ENCODE measurements at places on chromosomes 3 and 15.

DNA sequence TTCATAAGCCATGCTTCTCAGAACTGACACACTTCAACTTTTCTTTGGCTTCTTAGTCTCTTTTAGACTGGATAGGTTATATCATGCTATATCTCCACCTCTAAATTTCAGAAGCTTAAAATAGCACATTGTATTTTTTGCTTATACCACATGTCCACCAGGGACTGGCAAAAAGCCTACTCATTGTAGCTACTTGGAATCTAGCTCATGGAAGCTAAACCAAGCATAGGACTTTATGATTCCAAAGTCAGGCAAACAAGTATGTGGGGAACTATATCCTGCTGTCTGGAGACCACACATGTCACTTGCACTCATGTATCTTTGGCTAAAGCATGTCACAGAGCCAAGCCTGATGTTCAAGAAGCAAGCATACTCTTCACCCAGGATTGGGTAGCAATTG, 245.0 kb upstream of the RASGRP1 start:
- no peak for DNase-seq

- DNase-seq, result peak; percentile 90
These were observed 155.7 kb downstream of the EEFSEC start for GRCh38 chr3:128309026-128309425.

GRCh38 chr15:69731081-69731330, 278.4 kb downstream of the RPLP1 start:
- DNase-seq, result no peak

GRCh38 chr15:24899367-24899766, 55.4 kb upstream of the SNRPN start:
- DNase-seq, result no peak

GRCh38 chr3:12838179-12838965, 3.0 kb downstream of the RPL32 start:
- no peak for DNase-seq

GRCh38 chr3:190780524-190780923, 82.0 kb downstream of the GMNC start:
- DNase-seq, result no peak

DNA sequence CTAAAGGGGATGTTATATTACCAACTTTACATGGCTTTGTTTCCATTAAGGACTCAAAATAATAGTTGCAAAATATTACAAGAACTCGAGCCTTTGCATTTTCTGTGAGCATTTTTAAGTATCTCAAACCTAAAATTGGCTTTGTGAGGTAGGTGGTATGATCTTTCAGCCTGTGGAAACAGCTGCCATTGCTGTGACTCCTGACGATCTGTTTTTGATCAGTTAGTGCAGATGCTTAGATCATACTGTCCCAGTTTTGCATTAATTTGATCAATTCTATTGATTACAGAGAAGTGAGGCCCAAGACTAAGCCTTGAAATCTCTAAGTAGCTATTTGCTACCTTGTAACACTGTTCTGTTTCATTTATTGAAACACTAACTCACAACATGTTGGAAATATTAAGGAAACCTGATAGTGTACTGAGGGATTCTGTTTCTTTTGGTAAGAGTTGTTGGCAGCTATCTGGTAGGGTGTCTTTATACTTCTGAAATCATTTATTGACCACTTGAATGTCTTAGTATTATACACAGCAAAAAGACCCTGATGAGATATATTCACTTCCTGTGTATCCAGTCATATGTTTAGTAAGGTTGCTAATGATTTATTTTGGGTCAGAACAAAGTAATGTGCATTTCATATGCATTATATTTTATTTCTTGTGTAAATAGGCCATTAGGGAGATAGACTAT, 14.8 kb downstream of the SKIL start:
- DNase-seq, result peak; percentile 41

DNA sequence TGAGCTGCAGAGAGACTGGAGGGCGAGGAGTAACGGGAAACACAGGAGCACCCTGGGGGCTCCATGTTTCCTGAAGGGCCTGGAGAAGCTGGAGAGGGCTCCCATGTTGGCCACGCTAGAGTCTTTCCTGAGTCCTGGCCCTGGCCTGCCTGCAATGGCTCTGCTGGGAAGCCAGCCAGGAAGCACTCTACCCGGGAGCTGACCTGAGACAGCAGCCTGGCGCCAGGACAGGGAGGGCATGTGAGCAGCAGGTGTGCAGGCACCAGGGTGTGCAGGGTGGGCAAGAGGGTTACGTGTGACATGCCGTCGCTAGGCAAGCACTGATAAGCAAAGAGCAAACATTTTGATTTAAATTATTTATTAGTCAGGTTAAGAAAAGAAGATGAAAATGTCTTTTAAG, 301.4 kb downstream of the OCA2 start:
- peak; percentile 62 for DNase-seq

DNA sequence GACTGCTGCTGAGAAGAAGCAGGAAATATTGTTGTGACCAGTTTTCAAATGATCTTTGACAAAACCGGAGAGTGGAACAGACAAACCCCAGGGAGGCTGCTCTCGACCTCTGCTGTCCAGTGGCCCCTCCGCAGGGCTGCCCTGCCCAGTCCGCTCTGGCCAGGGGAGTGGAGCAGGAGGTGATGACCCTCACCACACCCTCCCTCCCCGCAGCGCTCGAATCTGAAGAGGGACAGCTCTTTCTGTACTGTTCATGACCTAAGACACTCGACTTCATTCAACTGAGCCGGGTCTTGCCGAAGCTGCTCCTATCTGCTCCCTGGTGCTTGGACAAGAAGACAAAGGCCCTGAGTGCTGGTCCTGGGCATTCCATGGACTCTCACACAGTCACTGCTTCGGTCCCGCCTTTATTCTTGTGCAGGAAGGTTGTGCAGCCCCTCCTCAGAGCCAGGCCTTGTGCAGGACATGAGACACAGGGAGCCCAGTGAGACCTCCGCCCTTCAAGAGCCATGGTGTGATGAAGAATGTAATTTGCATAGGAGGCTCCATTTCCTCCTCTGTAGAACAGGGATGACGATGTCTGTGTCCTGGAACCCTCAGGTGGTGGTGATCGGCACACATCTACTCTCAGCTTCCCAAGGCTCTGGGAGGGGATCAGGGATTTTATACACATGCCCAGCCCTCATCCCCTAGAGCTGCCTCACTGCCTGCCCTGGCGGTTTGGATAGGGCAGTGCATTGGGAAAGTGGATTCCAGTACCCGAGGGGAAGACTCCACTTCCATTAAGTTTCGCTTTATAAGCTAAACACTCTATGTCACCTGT, 97.1 kb upstream of the PRR20G start:
- no peak for DNase-seq

All from NCI-H2029 treated with DMSO at 0.1 percent for 48 hours (cell line).